ENCODE measurements at places on chromosomes 7 and 10. TPM values are rescaled to one million over a fixed set of nuclear protein-coding genes. Genes with fewer than 3 reads are reported as not detected.

GRCh38 chr10:70283445-70284399 is at the start of gene NPFFR1:
NPFFR1 (minus strand) TSS chr10:70284004; CDS start chr10:70283676, 328 bp downstream.
- no peak for DNase-seq

GRCh38 chr7:81811956-81812865 is 42.4 kb upstream of the HGF start:
- DNase-seq: no peak

DNA sequence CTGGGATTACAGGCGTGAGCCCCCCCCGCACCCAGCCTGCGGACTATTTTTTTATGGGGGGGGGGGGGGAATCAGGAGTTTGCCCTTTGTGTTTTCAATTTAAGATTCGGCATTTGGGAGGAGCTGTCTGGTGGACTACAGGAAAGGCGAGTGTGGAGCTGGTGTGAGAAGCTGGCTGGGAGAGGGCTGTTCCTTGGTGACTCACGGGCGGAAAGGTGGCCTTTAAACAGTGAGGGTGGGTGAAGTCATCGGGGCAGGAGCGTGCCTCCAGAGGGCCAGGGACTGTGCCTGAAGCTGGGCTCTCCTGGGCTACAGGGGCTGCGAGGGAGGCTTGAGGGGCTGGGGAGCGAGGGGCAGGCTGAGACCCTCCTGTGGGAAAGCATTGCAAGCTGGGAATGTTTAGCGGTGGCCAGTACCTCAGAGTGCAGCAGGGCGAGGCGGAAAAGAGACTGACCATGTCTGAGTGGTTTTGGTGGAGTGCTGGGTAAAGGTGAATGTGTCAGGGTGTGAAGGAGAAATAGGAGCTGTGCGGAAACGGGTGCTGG is 39.7 kb upstream of the ZNF32 start:
- no peak for DNase-seq

DNA sequence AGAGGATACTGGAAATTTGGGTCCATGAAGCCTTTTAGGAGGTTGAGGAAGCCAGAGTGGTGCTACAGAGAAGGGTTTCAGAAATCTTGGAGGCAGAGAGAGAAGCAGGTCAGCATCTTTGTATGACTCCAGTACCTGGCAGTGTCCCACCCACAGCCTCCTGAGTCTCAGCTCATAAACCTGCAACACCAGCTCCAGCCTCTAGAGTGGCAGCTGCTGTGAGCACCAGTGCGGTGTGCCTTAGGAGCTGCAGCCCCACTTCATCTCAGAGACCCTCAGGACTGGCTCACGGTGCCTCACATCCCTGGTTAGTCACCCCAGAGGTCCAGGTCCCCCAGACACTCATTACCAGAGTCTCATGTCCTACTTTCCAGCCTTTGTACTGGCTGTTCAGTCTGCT is 84.8 kb upstream of the PRKAR2B start:
- no peak for DNase-seq

Gene TIMM23B
- 21.2 TPM for total RNA-seq

DNA sequence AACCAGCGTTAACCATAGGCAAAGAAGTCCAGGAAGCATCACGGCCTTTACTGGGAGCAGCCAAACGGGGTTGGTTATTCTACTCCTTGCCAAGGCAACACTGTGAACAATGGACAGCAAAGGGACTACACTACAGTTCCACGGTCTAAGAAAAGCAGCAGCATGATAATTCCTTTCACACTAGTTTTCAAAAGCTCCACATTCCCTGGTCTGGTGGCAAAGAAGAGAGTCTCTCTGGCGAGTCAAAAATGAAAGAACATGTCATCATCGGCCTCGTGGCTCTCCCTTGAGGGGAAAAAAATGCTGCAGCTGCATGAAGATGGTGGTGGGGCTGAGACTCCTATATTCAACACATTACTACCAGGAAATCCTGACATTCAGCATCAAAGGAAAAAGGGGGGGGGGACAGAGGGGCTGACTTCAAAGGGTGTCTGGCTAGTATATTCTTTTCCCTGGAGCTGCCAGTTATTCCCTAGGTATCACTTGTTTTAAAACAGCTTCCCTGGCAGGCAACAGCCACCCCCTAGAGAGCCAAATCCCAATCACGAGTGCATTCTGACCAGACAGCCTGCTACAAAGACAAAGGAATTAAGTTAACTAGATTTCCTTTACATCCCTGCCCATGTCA is 49.1 kb downstream of the SLC37A3 start:
- DNase-seq: no peak

GRCh38 chr10:118758449-118758848 is 3.7 kb upstream of the CACUL1 start:
- DNase-seq: no peak

Gene TSPAN12
- 10.9 TPM for total RNA-seq

DNA sequence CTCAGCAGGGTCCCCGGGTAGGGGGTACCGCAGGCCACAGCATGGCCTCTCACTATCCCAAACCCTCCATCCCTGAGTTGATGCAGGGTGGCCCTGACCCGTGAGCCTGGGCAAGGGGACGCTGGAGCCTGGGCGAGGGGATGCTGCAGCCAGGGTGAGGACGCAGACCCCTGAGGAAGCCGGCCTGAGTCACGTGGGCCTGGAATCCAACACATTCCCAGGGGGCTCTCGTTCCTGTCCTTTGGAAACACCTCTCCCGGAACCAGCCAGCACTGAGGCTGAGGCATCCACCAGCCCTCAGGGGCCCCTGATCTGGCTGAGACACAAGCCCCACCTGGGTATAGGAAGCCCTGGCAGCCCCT is 61.5 kb upstream of the NKX6-2 start:
- DNase-seq: no peak

Gene AFAP1L2
- 8.1 TPM for total RNA-seq

GRCh38 chr10:98858525-98858924 is 377.1 kb downstream of the HPSE2 start:
- no peak for DNase-seq

All from kidney epithelial cell (primary cell).